ENCODE measurements at places on chromosomes 12 and 14. TPM values are rescaled to one million over a fixed set of nuclear protein-coding genes. Genes with fewer than 3 reads are reported as not detected.

The KRT83 gene
- total RNA-seq = not detected

DNA sequence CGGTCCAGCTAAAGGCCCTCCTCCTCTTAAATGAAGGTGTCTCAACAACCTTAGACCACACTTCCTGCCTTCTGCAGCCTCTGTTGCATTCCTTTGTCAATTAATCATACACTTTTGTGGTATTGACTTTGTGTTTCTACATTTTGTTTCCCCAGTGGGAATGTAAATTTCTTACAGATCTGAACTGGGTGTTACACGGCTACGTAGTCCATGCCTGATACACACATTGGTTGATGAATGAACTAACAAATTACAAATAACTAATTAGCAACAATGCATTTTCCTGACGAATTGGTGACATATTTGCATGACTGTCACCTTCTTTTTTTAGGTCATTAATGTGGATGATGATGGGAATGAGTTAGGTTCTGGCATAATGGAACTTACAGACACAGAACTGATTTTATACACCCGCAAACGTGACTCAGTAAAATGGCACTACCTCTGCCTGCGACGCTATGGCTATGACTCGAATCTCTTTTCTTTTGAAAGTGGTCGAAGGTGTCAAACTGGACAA is 15.2 kb upstream of the CCT2 start:
- no peak for DNase-seq

The CFAP251 gene
- total RNA-seq = 8.8 TPM

The ITGB7 gene
- 0.54 TPM for total RNA-seq

Measured in fibroblast of the aortic adventitia (primary cell).